ENCODE measurements at places on chromosomes 13 and 19.

GRCh38 chr19:37078717-37079032 is 442 bp downstream of the ZNF420 start:
- H3K36me3 ChIP-seq: peaks cover 4% of the 10 kb centered on the region
- no peak for DNase-seq
- H3K4me3 ChIP-seq: peak overlapping the region; percentile 97
- H3K27me3 ChIP-seq: no peaks in the 10 kb centered on the region
- no peak overlapping the region for H3K27ac ChIP-seq

DNA sequence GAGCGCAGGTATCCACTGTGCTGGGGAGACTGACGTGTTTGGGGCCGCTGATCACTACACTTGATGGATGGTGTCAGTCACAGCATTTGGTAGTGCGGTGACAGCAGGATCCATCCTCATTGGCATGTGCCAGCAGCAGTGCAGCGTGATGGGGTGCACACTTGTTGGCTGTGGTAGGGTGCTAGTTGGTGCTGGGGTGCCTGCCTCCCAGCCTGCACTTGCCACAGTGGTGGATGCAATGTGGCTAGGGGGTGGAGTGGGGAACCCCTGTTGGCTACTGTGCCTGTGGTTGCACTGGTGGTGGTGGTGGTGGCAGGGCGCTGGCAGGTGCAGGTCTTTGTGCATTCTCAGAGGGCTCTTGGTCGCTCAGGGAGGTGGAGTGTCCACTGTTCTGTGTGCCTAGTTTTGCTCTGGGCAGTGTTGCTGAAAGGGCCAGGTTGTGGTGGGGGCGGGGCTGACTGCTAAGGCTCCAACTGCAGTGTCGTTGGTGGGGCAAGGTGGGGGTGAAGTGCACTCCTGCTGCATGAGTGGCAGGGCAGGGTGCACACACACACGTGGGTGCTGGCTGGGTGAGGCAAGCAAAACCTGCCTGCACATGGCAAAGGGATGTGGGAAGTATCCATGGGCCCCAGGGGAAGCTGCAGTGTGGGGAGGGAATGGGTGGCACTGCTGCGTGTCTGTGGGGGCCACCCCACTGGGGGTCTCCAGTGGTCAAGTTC is 84.8 kb downstream of the ZMYM2 start:
- DNase-seq: no peak
- H3K27me3 ChIP-seq: no peaks in the 10 kb centered on the region
- no peak overlapping the region for H3K27ac ChIP-seq
- peaks cover 10% of the 10 kb centered on the region for H3K36me3 ChIP-seq
- no peaks in the 10 kb centered on the region for H3K4me1 ChIP-seq
- no peak overlapping the region for H3K4me3 ChIP-seq

- peaks cover 29% of the 10 kb centered on the region for H3K4me1 ChIP-seq
- H3K27ac ChIP-seq: no peak overlapping the region
- H3K27me3 ChIP-seq: no peaks in the 10 kb centered on the region
- peak; percentile 10 for DNase-seq
- no peak overlapping the region for H3K4me3 ChIP-seq
Observed at GRCh38 chr19:33569821-33570220, 48.2 kb upstream of the PEPD start.

GRCh38 chr13:75762076-75762937 is 126.2 kb downstream of the LMO7 start:
- no peak overlapping the region for H3K27ac ChIP-seq
- no peaks in the 10 kb centered on the region for H3K36me3 ChIP-seq
- DNase-seq: no peak
- H3K27me3 ChIP-seq: no peaks in the 10 kb centered on the region
- no peak overlapping the region for H3K4me3 ChIP-seq
- no peaks in the 10 kb centered on the region for H3K4me1 ChIP-seq

- H3K27ac ChIP-seq: no peak overlapping the region
- peaks cover 14% of the 10 kb centered on the region for H3K4me1 ChIP-seq
- DNase-seq: no peak
- H3K27me3 ChIP-seq: no peaks in the 10 kb centered on the region
Observed at GRCh38 chr19:29489172-29489951, 36.4 kb upstream of the VSTM2B start.

- no peak for DNase-seq
- H3K27ac ChIP-seq: no peak overlapping the region
- no peak overlapping the region for H3K4me3 ChIP-seq
- H3K36me3 ChIP-seq: no peaks in the 10 kb centered on the region
Observed at GRCh38 chr13:73254827-73255226, 196.0 kb downstream of the KLF5 start.

DNA sequence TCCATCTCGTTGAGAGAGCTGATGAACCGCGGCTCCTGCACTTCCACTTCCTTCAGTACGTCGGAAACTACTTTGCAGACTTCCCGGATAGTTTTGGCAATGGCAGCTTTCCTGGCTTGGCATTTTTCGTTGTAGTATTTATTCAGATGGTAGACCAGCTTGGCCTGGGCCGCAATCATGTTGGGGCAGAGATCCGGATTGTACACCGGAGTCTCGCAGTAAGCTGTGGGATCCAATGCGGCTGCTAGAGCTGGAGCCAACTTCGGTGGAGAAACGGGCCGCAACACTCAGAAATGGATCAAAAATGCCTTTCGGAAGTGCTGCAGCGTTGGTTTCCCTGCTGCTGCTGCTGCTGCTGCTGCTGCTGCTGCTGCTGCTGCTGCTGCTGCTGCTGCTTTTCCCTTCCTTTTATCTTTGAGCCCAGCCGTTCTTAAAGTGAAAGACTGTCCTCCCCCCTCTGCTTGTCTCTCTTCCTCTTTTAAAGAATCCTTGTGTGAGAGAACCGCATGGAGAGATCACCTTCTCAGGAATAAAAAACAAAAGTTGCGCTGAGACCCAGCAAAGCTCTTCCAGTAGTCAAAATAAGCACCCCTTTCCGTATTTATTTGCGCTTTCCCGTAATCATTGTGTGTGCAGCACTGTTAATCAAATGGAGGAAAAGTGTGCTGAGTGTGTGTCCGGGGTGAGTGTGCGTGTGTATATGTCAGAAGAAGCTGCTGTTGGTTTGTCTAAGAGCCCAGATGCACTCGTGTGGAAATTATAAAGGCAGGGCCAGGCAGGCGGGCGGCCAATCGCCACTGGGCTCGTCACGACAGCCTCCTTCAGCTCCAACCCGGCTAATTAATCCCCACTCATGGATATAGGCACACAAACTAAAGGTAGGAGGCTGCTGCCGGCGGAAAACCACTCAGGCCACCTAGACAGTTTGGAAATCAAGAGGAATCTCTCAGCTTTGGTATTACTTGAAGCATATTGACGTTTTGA is at the start of gene MAB21L1:
Gene MAB21L1, minus strand, starts transcription at position 730 of the 984 bp plus-strand sequence. Its CDS starts 551 bp downstream, at position 179.
- peaks cover 72% of the 10 kb centered on the region for H3K4me1 ChIP-seq
- peaks cover 94% of the 10 kb centered on the region for H3K27me3 ChIP-seq
- peak within 1 kb of the TSS; percentile 64 for H3K4me3 ChIP-seq
- no peak within 1 kb of the TSS for H3K27ac ChIP-seq

DNA sequence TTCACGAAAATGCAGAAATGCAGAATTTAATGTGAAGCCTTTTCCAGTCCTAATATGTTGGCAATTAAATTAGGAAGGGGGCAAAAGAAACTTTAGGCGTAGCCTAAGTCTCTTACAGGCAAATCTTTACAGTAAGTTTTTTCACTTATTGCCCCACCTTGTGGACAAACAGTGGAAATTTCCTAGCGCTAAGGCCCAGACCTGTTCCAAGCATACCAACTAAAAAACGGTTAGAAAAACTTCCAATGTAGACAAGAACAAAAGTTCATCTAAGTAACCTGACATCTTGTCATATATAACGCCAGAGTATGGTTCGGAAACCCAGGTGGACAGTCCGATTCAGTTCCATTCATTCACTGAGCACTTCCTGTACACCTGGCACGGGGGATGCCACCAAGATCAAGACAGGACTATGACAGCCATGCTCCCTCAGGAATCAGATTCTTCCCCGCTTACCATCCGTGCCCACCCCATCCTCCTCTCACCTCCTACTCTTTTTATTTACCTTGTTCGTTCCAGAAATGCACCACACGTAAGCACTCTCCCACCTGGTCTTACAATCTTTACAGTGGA is 4.9 kb downstream of the ZAR1L start:
- no peak overlapping the region for H3K4me3 ChIP-seq
- no peaks in the 10 kb centered on the region for H3K27me3 ChIP-seq
- H3K27ac ChIP-seq: no peak overlapping the region
- no peaks in the 10 kb centered on the region for H3K4me1 ChIP-seq

- 0 out of 2 replicates have a peak, but pooled peaks cover 3% of the 10 kb centered on the region for H3K4me1 ChIP-seq
- DNase-seq: no peak
- H3K27ac ChIP-seq: no peak overlapping the region
- no peaks in the 10 kb centered on the region for H3K27me3 ChIP-seq
- no peaks in the 10 kb centered on the region for H3K36me3 ChIP-seq
Observed at GRCh38 chr13:67632590-67632989, 402.5 kb upstream of the PCDH9 start.

- peaks cover 6% of the 10 kb centered on the region for H3K36me3 ChIP-seq
- H3K4me3 ChIP-seq: no peak overlapping the region
- H3K27me3 ChIP-seq: no peaks in the 10 kb centered on the region
- H3K27ac ChIP-seq: no peak overlapping the region
Observed at GRCh38 chr13:98212763-98213162, 35.7 kb upstream of the RNF113B start.

DNA sequence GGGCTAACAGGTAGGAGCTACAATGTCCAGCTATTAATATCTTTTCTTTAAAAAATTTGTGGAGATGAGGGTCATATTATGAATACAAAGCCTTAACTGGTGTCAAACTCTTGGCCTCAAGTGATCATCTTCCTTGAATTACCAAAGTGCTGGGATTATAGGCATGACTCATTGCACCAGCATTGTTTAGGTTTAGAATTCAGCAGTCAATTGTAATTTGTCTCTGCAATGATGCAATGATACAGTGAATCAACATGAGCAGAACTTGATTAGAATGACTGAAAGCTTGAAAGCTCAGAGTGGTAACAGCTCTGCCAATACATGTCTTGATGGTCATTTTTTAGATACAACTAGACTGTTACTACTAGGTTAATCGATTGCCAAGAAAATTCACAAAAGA is 752.8 kb upstream of the MIR17HG start:
- H3K27me3 ChIP-seq: no peaks in the 10 kb centered on the region
- no peaks in the 10 kb centered on the region for H3K4me1 ChIP-seq
- DNase-seq: no peak

DNA sequence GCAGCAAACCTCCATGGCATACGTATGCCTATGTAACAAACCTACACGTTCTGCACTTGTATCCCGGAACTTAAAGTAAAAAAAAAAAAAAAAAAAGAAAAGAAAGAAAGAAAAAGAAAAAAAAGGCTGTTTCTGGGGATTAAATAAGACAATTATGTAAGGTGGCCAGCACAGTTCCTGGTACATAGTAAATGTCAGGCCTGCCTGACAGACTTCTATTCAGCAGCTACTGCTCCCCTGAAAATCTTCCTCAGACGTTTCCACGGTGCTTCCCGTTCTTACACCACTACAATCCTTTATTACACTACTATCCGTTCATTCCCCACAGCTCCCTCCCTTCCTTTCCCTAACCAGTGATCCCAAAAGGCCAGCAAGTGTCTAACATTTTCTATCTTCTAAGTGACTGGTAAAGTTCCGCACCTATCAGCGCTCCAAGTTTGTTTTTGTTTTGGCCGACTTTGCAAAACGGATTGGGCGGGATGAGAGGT is 636 bp upstream of the RB1 start:
- H3K4me3 ChIP-seq: peak overlapping the region; percentile 95
- no peak for DNase-seq
- no peaks in the 10 kb centered on the region for H3K36me3 ChIP-seq
- no peaks in the 10 kb centered on the region for H3K4me1 ChIP-seq
- no peaks in the 10 kb centered on the region for H3K27me3 ChIP-seq
- H3K27ac ChIP-seq: peak overlapping the region; percentile 97

- peak overlapping the region; percentile 75 for H3K4me3 ChIP-seq
- H3K36me3 ChIP-seq: no peaks in the 10 kb centered on the region
- H3K27me3 ChIP-seq: peaks cover 56% of the 10 kb centered on the region
- DNase-seq: peak; percentile 59
Observed at GRCh38 chr19:7788178-7788932, 25.3 kb downstream of the CLEC4M start.

DNA sequence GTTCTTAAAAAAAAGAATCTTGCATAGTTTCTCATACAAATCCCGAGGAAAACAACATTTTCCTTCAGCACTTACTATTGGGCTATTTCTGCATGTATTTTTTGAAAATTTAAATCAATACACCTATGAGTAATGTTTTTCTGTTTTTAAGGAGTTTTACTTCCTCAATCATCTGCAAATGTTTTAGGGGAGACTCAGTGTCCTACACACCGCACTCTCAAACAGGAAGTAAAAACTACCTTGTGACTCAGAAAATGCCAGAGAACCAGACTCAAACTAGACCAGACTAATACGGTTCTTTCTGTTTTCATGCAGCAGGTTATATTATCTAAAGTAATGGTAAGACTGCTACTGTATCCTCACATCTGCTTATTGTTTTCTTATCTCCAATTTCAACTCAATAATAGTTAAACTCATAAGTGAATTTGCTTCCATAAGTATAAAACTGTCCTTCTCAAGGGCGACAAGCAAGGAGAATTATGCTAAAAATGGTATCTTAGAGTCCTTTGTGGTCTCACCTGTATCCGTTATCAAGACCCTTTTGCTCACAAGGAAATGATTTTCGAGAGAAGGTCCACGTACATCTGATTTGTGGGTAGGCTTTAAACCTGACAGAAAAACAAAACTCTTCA is 52.5 kb downstream of the FLT3 start:
- no peak for DNase-seq
- peaks cover 25% of the 10 kb centered on the region for H3K4me1 ChIP-seq
- no peak overlapping the region for H3K4me3 ChIP-seq
- H3K27ac ChIP-seq: no peak overlapping the region

- no peaks in the 10 kb centered on the region for H3K36me3 ChIP-seq
Observed at GRCh38 chr13:37753776-37754175, 115.8 kb downstream of the TRPC4 start.

GRCh38 chr13:41408746-41409145 is 48.6 kb upstream of the RGCC start:
- no peak for DNase-seq
- no peaks in the 10 kb centered on the region for H3K36me3 ChIP-seq
- H3K4me1 ChIP-seq: no peaks in the 10 kb centered on the region
- no peak overlapping the region for H3K4me3 ChIP-seq
- H3K27me3 ChIP-seq: no peaks in the 10 kb centered on the region

GRCh38 chr19:42433503-42434260 is 6.5 kb upstream of the LIPE start:
- H3K27ac ChIP-seq: no peak overlapping the region
- DNase-seq: peak; percentile 86
- no peak overlapping the region for H3K4me3 ChIP-seq
- no peaks in the 10 kb centered on the region for H3K4me1 ChIP-seq

GRCh38 chr13:93413972-93414717 is 187.5 kb downstream of the GPC6 start:
- H3K36me3 ChIP-seq: no peaks in the 10 kb centered on the region
- DNase-seq: peak; percentile 58
- H3K27ac ChIP-seq: no peak overlapping the region
- no peaks in the 10 kb centered on the region for H3K27me3 ChIP-seq

- no peak overlapping the region for H3K4me3 ChIP-seq
- no peaks in the 10 kb centered on the region for H3K4me1 ChIP-seq
Observed at GRCh38 chr13:48624858-48625257, 28.9 kb upstream of the CYSLTR2 start.

DNA sequence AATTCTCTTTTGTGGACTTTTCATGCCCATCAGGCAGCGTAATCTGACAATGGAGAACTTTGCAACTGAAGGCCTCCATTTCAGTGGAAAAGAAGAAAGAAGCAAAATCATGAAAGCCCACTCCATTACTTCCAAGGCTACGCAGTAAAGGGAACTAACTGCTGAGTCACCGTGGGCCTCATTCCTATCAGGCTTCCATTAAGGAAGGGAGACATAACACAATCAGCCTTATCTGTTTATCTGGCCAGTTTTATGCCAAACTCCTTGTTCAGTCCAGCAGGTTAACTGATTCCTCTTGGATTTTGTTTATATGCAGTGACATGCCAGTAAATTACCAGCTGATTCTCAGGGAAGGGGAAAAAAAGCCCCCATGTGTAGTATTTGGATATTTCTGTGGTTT is 56.8 kb upstream of the KATNAL1 start:
- peaks cover 24% of the 10 kb centered on the region for H3K4me1 ChIP-seq
- peak overlapping the region; percentile 48 for H3K27ac ChIP-seq
- H3K4me3 ChIP-seq: no peak overlapping the region
- no peak for DNase-seq
- H3K36me3 ChIP-seq: no peaks in the 10 kb centered on the region
- no peaks in the 10 kb centered on the region for H3K27me3 ChIP-seq

All from GM23338 (cell line).